ENCODE measurements at places on chromosomes 3 and 15.

- no peak for DNase-seq
Measured at GRCh38 chr3:129812589-129812988, 80.9 kb downstream of the TMCC1 start.

GRCh38 chr3:192727032-192727847 lies at the start of gene FGF12:
FGF12 (minus strand) TSS chr3:192727541.
- DNase-seq, result no peak

DNA sequence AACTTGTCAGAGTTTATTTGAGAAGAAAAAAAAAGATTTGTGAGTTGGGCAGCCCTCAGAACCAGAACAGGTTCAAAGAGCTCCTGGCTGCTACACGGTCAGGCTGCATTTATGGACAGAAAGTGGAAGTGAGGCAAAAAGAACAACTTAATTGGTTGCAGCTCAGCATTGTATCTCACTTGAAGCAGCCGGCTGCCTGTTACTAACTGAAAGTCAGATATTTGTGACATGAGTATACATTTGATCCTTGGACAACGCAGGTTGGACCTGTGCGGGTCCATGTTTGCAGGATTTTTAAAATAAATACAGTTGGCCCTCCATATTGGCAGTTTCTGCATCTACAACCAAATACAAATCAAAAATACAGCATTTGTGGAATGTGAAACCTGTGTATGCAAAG lies 7.5 kb upstream of the ALDH1L1 start:
- no peak for DNase-seq

DNA sequence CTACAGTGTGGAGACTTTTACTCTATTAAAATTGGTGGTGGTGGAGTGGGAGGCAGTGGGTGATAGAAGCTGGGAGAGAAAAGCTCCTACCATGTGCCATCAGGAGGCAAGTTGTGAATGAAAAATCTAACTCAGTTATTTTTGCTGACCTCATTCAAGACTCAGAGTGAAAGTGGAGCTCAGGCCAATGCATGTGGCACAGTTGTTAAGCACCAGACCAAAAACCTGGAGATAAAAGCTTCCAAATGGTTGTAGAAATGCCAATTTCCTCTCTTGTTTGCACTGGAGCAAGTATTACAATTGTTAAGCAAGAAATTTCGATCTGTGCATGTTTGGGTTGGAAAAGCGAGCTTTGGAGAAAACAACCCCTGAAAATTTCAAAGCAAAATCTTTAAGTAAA lies 81.5 kb upstream of the PRICKLE2 start:
- no peak for DNase-seq

DNA sequence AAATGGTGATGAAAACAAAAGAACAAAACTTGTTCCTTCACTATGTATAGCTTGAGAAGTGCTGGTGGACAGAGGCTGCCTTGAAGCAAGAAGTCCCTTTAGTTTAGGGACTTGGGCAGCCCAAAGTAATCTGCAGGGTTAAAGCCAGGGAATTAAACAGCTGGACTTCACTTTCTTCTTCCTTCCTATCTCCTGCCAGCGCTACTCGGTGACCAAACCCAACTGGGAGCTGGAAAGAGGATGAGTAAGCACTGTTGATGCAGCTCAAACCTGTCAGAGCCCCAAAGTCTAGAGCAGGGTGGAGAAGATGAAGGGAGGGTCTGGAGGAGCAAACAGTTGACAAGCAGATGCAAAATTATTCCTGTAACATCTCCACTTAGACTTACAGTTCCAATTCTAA lies 73.1 kb upstream of the FBN1 start:
- no peak for DNase-seq

DNA sequence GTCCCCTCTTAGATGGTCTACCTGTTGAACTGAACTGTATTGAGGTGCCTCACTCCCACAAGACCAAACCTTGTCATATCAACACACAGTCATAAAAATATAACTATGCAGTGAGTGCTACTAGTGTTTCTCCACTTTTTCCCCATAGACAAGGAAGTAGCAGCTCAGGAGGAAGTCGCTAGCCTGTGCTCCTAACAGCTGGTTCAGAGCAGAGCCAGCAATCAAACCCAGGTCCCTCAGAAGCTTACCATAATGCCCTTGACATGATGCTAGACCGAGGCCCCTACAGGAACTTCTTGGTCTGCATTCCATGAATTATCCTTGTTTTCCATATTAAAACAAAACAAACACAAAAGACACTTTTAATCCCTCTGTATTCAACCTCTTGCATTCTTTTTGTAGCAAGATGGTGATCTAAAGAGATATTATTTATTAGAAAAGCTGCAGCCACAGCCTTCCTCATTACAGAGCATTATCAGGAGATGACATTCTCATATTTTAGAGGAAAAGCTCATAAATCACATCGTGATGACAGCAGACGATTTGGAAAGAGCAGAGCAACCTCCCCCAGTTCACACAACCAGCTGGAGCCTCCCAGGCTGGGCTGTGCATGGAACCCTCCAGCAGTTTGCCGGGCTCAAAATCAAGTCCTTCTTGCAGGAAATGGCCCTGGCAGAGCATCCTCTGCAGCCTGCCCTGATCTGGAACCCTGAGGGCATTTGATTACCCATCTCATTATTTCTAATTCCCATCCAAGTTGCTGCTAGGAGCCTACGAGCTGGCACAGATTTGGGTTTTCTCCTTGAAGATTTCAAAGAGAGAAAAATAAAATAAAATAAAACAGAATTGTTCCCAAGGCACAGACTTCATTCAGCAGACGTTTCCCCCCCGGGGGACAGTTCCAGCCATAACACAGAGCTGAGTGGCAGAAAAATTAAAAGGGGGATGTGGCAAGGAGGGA lies 118.8 kb downstream of the SRGAP3 start:
- DNase-seq, result no peak

DNA sequence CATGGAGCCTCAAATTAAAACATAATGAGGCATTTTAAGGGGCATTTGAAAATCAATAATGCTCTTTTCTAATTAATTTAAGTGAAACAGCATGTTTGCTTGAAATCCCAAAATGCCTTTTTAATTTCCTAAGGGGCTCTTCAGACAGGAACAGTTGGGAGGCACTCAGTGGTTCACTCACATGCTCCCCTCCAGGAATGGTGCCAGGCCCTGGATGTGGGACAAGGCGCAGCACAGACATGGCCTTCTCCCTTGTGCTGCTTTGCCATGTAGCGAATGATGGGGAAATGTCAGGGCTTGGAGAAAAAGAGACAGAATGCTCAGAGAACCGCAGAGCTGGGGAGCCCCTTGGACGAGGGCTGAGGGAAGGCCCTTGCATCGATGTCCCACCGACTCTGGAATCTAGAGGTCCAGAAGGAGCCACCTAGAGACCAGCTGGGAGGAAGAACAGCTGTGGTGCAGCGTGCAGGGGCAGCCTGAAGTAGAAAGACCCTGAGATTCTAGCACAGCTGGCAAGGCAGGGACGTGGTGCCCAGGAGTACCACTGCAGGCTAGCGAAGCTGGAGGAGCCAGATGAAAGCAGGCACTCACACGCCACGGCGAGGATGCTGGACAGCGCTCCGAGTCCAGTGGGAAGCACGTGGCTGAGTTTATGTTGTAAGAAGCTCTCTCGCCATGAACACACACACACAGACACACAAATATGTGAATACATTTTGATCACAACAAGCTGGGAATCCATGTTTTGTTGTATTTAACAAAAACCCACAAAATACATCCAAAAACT lies 27.0 kb downstream of the NSMCE3 start:
- DNase-seq, result no peak

DNA sequence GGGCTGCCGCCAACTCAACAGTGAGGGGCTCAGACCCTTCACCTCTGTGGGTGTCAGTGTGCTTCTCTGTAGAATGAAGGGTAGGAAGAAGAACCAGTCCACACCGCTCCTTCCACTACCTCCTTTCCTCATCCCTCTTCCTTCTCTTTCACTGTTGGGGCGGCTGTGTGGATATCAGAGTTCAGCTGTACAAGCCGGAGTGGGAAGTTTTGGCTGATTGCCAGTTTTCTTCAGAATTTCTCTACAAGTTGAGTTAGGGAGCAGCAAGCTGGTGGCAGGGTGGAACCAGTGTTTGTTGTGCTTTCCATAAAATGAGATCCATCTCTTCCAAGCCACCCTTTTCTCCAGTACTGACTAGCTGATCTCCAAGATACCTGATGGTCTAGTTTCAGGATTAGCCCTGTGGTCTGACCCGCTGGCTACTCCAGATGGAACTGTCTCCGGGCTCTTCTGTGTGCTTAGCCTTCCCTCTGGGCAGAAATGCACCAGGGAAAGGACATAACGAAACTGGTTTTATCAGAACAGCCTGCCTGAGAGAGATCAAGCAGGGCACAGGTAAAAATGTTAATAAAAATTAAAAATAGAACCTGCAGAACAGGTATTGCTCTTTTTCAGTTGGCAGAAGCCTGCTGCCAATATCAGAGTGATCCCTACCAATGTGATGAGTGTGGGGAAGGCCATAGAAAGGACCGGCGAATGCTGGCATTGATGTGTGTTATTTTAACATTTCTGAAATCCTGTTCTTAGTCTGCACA lies 169.9 kb upstream of the TSC22D2 start:
- DNase-seq, result peak; percentile 17

DNA sequence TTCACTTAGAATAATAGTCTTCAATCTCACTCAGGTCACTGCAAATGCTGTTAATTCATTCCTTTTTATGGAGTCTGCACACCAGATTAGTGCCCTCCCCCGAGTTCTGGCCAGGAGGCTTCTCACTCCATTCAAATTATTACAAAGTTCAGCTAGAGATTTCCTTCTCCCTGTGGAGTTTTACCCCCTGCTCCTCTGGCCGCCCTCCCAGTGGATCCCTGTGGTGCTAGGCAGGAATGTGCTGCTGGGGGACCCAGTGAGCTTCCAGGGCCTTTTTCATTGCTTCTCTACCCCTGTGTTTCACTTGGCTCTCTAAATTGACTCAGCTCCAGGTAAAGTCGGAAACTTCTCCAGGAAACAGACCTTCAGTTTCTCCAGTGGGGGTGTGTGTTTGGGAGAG lies 42.7 kb upstream of the CD200R1L start:
- no peak for DNase-seq

DNA sequence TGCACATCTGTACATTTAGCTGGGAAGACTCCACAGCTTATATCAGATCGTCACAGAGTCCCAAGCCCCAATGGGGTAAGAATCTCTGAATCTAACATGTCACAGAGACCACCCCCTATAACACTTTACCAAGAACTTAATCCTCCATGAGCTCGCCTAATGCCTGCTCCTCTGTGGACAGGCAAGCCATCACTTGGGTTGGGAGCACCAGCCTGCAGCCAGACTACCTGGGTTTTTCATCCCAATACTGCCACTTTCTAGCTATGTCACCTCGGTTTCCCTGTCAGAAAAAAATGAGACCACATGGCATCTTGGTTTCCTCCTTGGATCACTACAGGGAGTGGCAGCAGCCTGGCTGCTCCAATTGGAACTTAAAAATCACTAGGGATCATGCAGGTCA lies 277.9 kb upstream of the TLE3 start:
- no peak for DNase-seq

GRCh38 chr15:33963831-33964664 lies 4.2 kb upstream of the CHRM5 start:
- peak; percentile 26 for DNase-seq

GRCh38 chr15:41772720-41773331 lies 1.5 kb upstream of the MAPKBP1 start:
- peak; percentile 79 for DNase-seq

DNA sequence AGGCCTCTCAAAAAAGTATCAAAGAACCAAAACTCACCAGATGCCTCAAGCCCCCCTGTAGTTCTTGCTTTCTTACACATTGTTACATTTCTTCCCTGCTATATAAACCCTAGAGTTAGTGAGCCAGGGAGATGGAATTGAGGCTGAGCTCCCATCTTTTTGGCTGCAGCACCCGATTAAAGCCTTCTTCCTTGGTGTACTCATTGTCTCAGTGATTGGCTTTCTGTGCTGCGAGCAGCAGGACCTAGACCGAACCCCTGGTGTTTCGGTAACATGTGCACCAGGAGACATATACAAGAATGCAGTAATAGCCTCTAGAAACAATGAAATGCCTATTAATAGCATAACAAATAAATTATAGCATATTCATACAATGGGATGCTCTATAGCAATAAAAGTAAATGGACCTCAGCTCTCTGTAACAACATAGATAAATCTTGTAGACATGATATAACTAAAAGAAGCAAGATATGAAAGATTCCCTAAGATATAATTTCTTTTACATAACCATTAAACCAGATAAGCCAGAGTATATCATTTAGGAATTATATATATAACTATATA lies 174.0 kb downstream of the NEK11 start:
- DNase-seq, result no peak

GRCh38 chr3:110314512-110315114 lies 757.0 kb upstream of the NECTIN3 start:
- DNase-seq, result peak; percentile 78

- DNase-seq, result no peak
Measured at GRCh38 chr15:61367953-61368352, 138.9 kb upstream of the RORA start.

DNA sequence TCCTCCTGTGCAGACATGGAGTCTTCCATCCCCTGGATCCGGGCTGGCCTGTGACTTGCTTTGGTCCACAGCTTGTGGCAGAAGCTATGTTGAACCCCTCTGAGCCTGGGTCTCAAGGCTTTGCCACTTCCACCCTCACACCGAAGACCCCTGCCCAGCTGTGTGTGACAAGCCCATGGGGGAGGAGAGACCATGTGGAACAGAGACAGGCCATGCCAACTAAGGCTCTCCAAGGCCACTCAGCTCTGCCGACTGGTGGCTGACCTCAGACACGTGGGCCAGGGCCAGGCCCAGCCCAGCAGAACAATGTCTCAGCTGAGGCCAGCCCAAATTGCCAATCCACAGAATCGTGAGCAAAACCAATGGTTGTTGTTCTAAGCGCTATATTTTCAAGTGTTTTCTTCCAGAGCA lies 16.4 kb upstream of the CFAP100 start:
- no peak for DNase-seq

DNA sequence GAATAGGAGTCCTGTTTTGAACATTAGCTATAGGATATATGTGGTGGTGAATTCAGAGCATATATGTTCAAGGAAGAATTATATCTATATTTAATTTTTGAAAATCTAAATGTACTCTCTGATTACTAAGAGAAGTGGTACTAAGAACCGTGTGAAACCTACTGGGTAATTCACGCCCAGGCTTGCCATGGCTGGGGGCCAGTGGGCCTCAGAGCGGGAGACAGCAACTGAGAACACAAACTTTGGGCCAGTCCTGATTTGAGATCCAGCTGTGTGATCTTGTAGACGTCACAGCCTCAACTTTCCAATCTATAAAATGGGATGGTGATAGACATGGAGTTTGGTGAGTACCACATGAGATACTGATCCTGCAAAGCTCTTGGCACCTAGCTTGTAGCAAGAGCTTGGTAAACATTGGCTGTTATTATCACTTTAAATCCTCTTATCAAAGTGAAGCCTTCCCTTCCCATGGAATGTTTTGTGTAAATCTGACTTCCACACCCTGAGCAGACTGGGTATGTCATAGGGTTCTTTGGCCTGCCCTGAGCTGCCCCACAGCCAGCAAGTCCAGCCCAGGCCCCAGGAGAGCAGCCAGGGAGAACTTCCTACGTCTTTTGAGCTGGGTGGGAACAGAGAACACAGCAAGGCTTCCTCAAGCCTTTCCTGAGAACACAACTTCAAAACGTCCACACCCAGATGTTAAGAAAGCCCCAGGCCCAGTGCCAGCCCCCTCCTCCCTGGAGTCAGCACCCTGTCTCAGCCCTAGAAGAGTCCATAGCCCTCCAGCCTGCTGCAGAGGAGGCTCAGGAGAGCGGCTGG lies 8.2 kb upstream of the PAQR5 start:
- no peak for DNase-seq

- DNase-seq, result no peak
Measured at GRCh38 chr3:124094496-124094895, 102.6 kb upstream of the ROPN1 start.

All from LoVo (cell line).